ENCODE measurements at places on chromosomes 5 and 9.

DNA sequence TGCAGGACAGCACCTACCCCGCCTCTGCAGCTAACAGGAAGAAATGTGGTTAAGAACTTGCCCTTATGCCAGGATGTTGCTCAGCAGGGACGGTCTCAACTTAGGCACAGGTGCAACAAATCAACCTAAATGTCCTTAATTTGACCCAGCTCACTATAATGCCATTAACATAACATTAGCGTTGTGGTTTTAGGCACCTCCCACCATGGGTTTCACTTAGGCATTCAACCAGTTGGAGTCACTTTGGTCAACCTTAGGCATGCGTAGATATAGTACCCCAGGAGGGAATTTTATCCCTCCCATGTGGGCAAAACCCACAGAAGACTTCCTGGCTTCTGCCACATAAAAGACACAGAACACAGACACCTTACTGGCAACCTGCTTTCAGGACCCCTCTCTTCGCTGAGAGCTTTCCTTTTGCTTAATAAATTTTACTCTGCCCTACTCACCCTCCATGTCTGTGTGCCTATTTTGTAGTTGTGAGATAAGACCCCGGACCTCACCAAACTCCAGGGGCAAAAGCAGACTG is 8.7 kb upstream of the ERAP1 start:
- DNase-seq = no peak

DNA sequence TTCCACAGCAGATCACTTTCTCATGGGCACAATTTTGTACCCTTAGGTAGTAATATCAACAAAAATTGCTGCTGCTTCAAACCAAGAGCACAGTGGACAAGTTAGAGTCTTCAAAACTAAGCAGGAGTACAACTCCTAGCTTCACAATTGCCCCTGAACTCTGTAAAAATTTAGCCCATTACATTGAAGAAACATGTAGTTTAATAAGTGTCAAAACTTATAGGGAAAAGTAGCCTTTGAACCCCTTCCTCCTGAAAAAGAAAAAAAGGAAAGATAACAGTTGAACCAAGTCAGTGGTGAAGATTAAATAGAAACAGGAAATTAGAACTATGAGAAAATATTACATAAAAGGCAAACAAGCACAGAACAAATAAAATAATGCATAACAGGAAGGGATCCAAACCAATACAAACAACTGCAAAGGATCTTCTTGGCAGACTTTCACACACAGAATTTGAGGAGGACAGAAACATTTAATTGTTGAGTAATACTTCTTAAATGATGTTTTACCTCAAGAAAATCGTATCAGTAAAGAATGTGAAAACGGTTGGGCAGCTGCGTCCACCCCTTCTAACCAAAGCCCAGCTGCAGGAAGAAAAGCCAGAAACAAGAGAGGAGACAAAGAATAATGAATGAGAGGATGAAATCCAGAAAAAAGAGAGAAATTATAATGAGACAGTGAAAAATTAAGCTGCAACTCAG is 636.0 kb downstream of the NR2F1-AS1 start:
- no peak for DNase-seq

GRCh38 chr5:6395621-6396020 is 17.3 kb upstream of the MED10 start:
- no peak for DNase-seq

DNA sequence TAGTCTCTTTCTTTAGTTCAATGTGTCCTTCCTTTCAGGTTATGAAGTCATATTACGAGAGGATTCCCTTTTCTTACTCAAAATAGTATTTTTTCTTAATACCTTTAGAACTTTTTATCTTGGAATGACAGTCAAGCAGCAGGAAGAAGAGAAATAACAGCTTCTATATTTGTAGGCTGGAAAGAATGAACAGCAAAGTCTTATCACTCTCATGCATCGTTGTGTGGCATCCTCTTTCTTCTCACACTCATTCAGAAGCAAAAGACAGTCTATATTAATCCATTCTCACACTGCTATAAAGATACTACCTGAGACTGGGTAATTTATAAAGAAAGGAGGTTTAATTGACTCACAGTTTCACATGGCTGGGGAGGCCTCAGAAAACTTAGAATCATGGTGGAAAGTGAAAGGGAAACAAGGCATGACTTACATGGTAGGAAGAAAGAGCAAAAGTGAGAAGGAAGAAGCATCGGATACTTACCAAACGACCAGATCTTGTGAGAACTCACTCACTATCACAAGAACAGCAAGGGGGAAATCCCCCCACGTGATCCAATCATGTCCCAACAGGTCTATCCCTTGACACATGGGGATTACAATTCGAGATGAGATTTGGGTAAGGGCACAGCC is 1646.1 kb upstream of the CDH6 start:
- no peak for DNase-seq

- no peak for DNase-seq
These were observed 243.7 kb downstream of the PIK3R1 start for GRCh38 chr5:68459093-68459809.

- no peak for DNase-seq
These were observed 85.6 kb upstream of the SLC44A1 start for GRCh38 chr9:105158898-105159297.

DNA sequence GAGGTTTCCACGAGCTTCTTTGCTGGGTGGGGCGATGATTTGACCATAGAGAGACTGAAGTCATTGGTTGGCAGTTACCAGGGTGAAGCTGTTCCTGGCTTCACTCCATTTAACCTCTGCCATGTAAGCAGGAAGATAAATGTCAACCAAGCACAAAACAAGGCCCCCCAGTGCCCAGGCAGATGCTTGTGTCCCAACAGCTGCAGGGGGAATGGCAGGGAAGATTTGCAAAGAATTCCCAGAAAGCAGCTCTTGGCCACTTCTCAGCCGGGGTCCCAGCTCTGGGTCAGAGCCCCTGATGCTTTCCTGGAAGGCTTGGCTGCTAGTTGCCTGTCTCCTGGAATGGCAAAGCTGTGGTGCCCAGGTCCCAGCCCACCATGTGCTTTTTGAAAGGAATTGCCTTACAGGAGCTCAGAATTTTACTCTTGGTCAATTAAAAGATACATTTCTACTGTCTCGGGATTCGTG is 383.4 kb downstream of the ENC1 start:
- no peak for DNase-seq

- DNase-seq = no peak
These were observed 7.6 kb downstream of the HDHD3 start for GRCh38 chr9:113368982-113369854.

- DNase-seq = no peak
These were observed 280.4 kb downstream of the TLE1 start for GRCh38 chr9:81408951-81409350.

DNA sequence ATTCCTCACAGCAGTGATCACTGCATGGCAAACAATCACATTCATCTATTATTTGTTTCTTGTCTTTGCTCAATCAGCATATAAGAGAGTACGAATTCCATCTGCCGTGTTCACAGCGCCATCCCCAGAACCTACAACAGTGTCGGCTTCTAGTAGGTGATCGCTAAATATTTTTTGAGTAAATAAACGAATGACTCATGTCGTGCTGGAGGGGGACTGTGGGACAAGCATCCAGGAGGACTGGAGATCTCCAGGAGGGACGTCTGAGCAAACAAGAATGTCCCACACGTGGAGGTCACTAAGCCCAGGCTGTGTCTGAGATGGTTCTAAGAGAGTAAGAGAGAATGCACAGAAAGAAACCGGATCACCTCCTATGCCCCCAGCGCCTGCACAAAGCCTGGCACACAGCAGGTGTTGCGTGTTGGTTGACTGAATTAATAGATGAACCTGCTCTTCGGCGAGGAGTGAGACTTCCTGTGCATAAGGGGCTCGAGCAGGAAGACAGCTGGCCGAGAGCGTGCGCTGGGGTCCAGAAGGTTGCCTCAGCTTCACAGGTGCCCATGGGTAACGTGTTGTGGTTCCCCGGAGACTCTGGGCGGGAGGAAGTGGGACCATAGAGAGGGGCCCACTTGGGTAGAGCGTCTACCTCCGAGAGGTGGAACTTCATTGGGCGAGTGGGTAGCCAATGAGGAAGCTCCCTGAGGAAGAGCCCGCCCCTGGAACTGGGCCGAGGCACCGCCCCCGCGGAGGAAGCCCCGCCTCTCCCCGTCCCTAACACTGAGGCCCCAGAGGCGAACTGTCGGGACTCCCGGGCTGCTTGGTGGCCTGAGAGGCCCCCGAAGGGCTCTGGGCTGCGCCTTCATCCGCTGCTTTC is 193.0 kb downstream of the MELK start:
- DNase-seq = peak; percentile 73

- DNase-seq = no peak
These were observed 15.5 kb upstream of the MRNIP start for GRCh38 chr5:179874136-179874535.

- no peak for DNase-seq
These were observed 21.3 kb downstream of the NIPAL4 start for GRCh38 chr5:157481265-157481664.

- no peak for DNase-seq
These were observed 12.2 kb downstream of the SPINK1 start for GRCh38 chr5:147819261-147819770.

- no peak for DNase-seq
These were observed 69.7 kb downstream of the SVEP1 start for GRCh38 chr9:110509792-110510191.

- DNase-seq = no peak
These were observed 110.1 kb downstream of the FOXD1 start for GRCh38 chr5:73338256-73339050.

DNA sequence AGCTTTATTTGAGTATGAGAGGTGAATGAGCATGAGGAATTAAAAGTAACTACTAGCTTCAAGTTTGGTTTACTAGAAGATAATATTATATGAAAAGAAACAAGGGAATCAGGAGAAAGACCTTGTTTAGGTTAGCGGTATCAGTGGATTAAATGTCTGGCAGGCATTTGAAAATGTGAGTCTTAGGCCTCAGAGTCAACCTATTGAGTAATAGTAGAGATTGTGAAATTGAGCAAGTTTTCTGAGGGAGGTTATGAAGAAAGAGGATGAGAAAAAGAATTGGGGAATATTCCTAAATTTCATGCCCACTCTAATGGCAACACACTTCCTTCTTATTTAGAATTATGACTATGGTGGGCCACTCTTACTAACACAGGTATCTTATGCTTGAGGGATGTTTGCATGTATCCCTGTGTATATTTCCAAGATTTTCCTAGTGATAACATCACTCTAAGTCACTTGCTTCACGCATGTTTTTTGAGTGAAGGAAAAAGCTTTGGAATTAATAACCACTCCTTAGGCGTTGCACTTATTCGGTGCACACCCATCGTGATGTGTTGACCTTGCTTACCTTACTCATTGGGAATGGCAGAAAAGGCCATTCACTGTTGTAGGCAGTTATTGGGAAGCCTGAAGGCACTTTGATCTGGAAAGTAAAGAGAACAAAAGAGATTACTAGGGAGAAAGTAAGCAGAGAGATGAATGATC is 8.2 kb upstream of the ELL2 start:
- no peak for DNase-seq

DNA sequence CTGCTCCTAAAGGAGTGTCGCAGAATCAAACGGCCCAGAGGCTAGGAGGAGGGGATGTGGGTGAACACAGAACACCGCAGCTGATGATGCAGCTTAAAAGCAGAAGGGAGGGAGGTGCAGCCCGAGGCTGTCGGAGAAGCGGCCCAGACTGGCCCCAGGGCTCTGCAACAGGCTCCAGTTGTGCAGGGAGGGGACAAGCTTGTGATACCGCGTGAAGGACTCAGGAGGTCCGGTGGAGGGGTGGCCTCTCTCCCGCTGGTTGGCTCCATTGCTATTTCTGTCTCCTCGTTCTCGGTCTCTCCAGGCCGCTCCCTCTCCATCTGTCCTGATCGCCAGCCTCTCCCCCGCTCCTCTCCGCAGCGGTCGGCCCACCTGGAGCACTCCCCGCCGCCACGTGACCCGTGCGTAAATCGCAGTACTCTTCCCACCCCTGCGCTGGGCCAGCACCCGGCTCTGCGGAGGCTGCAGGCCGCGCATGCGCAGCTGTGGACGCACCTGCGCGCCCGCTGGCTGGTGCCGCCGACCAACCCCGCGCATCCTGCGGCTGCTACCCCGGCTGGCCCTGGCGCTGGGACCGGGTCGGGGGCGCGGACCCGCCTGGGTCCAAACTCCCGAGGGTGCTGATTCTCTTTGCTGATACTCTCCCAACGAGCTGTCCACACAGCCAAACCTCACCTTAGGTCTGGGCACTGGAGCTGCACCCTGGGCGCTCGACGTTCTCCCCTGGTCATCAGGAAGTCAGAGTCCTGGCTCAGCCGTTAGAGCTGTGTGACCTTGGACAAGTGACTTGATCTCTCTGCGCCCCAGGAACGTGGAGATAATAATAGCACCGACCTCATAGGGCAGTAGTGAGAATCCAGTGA is 3.7 kb upstream of the STXBP1 start:
- DNase-seq = peak; percentile 57

DNA sequence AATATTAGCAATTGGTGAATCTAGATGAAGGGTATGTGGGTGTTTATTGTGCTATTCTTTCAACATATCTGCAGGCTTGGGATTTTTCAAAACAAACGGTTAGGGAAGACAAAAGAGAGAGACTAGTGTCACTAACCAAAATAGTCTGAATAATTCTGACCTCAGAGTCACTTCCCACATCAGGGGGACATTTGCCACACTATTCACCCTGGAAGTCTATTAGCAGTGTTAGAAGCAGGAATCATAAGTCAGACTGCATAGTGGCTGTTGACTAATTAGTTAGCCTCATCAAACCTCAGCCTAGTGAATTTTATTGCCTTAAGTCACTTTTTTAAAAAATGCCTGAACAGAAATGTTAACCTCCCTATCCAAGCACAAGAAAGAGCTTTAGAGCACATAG is 169.2 kb upstream of the RGMB start:
- DNase-seq = no peak

DNA sequence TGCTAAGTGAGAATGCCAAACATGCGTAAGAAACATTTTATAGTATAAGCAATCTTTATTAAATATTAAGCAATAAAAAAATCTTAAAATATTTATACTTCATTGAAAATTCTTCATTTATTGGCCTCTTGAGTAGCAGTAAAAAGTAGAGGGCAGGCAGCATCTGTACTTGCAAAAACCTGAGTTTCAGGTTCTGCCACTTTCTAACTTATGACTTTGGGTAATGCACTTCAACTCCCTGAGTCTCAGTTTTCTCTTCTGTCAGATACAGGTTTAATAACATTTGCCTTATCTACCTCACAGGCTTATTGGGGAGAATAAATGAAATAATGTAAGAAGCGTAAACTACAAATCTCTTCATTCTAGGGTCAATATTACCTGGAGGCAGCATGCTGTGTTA is 19.8 kb upstream of the MCTP1 start:
- no peak for DNase-seq

DNA sequence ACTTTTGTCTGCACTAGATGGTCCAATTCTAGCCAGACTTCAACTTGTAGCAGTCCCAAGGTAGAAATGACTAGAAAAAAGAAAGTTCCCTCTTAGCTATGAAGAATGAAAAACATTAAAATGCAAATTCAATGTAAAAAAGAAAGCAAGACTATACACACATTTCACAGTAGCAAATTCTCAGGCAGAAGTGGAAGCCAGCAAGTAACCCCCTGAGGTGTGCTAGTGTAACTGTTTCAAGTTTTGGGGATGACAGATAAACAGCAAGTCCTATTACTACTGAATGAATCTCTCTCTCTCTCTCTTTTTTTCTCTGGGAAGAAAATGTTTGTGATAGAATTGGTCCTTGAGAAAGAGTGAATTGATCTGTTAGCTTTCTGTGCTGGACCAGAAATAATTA is 185.6 kb downstream of the EFNA5 start:
- no peak for DNase-seq

GRCh38 chr5:134146651-134147518 is 29.9 kb downstream of the SKP1 start:
- DNase-seq = no peak

Measured in stimulated activated CD4-positive, alpha-beta T cell treated with anti-CD3 and anti-CD28 coated beads, TNF-alpha, amount 100 ng/mL, for 1 hour (primary cell).